Islet precursor cell (in vitro differentiated cells): ENCODE measurements at places on chromosomes 7 and 10.

DNA sequence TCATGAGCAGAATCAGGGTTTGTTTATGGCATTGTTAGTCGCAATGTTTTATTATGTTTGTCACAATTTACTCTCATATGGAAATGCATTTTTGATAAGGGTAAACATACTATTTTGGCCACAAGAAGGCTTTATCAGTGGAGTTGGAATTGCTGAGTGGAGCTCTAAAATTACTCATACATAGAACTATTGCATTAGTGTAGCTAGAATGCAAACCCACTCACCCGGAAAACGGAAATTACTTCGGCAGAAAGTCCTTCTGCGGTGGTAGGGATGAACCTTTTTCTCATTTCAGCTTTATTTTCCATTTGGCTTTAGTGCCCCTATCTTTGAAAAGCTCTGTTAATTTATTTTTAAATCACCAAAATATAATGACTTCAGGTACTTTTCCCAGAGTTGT lies 42.8 kb upstream of the NPY start:
- no peak for DNase-seq

GRCh38 chr10:3472287-3473051 lies 299.9 kb upstream of the PITRM1 start:
- DNase-seq, result no peak

- no peak for DNase-seq
Measured at GRCh38 chr7:80932536-80932935, 13.7 kb upstream of the SEMA3C start.

- no peak for DNase-seq
Measured at GRCh38 chr10:10128387-10128786, 889.3 kb upstream of the CELF2 start.

- no peak for DNase-seq
Measured at GRCh38 chr10:133199992-133200611, 29.9 kb upstream of the UTF1 start.

DNA sequence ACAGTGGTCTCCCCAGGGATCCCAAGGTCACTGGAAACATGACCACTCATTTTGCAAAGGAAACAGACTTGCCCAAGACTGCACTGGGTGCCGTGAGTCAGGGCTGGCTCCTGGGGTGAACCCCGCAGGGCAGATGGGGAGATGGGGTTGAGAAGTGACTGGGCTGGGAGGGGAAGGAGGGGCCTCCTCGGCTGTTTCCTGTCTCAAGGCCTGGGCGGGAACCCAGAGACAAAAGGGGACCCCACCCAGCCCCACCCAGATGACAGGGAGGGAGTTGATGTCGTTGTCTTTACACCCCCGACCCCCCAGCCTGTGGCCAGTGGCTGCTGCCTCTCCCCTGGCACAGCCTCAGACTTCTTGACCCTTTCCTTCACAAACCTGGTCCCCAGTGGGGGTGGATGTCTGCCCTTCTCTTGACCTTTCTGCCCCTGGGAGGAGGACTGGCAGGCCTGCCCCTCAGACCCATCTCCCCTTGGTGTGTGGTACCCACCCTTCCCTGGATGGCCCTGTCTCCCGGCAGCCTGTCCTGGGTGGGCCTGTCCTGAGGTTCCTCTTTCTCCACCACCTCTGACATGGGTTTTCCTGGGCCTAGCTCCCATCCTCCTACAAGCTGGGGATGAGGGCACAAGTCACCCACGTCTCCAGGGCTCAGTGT lies 1.4 kb downstream of the MYO1G start:
- DNase-seq, result no peak

DNA sequence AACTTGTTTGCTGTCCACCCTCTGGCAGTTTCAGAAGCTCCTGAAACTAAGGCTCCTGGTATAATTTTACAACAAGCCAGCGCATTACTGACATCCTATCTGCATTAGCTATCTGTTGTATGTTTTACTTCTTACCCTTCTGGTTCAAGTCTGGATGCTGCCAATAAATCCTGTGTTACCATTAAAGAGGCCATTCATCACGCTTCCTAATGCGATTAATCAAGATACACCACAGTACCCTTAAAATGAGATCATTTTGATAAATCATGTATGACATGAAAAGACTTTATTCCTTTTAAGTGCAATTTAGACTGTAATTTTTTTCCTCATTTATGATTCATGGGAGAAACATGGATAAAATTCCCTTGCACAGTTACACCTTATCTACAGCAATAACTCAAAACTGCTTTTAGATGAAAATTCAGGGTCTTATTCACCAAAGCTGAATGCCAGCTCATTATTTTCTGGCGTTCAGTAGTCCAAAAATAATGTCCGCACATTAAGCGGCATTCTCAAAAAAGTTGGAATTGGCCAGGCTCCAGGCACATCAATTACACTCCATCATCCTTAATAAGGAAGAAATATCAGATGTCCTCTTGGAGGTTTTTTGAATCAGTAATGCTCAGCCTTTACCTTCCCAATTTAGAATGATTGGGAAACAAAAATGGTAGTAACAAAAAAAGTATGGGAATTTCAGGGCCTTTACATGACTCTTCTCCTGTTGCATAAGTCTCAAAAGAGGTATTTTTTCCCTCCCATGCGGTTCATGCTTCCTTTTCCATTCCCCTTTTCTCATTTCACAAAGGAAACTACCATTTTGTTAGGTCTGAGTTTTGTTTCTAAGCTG lies 878.5 kb downstream of the LRMDA start:
- DNase-seq, result no peak

GRCh38 chr7:27344471-27344870 lies 101.9 kb downstream of the EVX1 start:
- DNase-seq, result no peak

DNA sequence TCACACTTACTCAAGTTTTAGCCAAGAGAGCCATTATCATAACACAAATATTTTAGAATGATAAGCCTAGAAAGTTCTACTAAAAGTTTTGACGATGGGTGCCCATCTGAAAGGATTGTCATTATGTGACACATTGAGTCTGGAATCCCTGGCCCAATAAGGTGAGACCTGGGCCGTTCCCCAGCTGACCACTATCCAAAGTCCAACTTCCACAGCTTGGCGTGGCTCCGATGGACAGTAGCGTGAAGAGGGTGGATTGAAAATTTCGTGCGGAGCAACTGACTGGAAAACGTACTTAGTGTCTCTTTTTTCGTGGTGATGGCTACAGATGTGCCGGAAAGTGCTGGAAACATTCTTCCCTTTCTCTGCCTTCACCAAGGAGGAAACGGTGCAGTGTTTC lies 439.0 kb upstream of the ZMIZ1 start:
- peak; percentile 17 for DNase-seq

- DNase-seq, result no peak
Measured at GRCh38 chr10:59872892-59873463, 33.4 kb downstream of the CCDC6 start.

GRCh38 chr10:102188298-102188940 lies 36.2 kb downstream of the NOLC1 start:
- no peak for DNase-seq

- DNase-seq, result no peak
Measured at GRCh38 chr10:133464582-133465031, 10.9 kb downstream of the SCART1 start.

DNA sequence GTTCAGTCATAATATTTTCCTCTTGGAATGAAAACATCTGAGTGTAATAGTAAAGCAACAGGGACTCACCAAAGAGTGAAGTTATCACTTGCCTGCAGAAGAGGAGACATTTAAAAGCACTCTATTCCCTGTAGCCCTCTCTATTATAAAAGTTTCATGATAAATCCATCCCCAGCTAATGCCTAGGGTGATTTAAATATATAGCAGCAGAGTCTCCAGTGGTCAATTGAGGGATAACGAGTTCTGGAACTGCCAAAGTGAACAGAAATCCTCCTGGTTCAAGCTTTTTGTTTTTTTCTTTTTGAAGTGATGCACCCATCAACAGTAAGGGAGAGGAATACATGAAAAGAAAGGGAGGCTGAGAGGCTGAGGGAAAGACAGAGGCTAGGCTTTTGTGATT lies 87.3 kb downstream of the EVX1 start:
- no peak for DNase-seq

- no peak for DNase-seq
Measured at GRCh38 chr10:35464825-35465456, 128.6 kb downstream of the CCNY start.

GRCh38 chr10:19014498-19014897 lies 34.1 kb upstream of the MALRD1 start:
- no peak for DNase-seq

GRCh38 chr7:99949645-99950228 lies 20.3 kb upstream of the GJC3 start:
- DNase-seq, result no peak

DNA sequence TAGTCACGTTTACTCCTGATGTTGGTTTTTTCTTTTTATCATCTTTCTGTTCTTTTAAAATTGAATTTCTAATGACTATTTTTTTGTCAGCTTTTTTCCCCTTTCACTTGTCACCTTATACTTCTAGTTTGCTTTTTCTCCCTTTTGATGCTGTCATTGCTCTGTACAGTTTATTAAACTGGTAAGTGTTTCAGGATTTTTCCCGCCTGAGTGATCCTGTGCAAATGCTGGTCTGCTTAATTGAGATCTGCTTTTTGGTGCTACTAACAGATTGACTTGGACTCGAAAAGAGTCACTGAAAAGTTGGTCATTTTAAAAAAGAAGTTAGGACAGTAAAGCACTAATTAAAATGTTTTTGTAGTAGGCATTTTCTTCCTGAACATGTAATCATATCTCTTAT lies 95.2 kb downstream of the PHTF2 start:
- no peak for DNase-seq

DNA sequence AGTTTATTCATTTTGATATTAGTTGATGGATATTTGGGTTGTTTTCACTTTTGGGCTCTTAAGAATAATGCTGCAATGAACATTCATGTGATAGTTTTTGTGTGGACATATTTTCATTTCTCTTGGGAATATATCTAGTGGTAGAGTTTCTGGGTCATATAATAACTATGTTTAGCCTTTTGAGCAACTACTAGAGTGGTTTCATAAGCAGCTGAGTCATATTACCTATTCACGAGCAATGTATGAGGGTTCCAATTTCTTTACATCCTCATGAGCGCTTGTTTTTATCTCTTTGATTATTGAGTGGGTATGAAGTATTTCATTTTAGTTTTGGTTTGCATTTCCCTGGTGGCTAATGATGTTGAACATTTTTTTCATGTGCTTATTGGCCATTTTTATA lies 182.6 kb downstream of the PON1 start:
- DNase-seq, result no peak

DNA sequence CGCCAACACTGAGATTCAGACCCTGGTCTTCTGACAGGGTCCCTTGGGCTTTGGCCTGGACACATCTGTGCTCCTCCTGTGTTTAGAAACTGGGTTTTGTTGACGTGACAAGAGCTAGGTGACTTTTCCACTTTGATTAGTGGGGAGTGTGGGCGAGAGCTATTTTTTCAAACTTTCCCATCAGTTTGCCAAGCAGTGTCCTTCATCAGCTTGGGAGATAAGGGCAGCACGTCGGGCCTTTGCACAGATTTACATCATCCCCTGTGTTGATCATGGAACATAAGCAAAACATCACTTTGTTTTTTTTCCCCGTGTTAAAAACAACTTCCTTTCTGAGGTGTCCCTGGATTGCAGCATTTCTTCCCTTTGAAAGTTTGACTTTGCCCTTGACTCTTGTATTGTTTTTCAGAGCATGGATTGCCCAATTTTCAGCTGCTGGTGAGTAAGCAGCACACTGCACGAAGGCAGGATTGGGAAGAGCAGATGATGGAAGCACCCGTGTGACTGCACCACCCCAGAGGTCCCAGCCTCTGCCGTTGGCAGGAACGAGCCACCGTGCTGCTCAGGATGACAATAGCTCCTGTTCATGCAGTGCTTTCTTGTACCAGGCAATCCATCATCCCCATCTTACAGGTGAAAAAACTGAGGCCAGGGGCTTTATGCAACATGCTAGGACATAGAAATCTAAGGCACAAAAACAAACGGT lies 6.4 kb upstream of the IGFBP1 start:
- DNase-seq, result no peak

DNA sequence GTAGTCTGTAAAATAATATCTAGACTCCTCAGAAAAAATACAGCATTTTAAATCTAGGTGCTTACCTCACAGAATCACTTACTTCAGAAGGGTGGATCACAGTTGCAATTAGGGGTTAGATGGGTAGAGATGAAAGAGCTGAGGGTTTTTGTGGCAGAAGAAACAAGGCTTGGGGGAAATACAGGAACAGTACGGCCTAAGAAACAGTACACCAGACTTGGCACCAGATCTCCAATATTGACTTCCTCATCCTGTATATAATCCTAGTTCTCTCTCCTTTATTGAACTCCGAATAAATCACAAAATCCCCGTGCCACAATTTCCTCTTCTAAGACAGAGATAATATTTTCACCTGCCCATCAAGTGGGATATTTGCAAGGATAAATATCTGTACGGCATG lies 14.3 kb downstream of the CEP41 start:
- DNase-seq, result no peak

- DNase-seq, result no peak
Measured at GRCh38 chr7:81573128-81573527, 196.7 kb downstream of the HGF start.

- DNase-seq, result no peak
Measured at GRCh38 chr7:74560086-74560719, 97.3 kb upstream of the GTF2I start.

GRCh38 chr10:125129076-125129458 lies 31.3 kb downstream of the CTBP2 start:
- no peak for DNase-seq

GRCh38 chr7:44960011-44960580 lies 18.7 kb downstream of the MYO1G start:
- DNase-seq, result peak; percentile 45

DNA sequence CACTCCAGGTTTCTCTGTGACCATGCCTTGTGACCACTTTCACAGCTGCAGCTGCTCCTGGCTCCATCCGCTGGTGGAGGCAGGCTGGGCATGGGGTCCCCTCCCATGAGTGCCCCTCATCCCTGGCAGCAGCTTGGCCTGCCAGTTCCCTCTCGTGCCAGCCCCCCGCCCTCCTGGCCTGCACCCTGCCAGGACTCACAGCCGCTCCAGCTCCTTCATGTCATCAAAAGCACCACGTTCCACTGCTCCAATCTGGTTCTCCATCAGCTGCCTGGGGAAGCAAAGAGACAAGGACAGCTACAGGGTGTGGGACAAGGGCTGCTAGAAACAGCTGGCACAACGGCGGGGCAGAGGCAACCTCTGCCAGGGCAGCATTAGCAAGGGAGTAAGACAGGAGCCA lies 22.6 kb downstream of the SLIT1 start:
- no peak for DNase-seq

GRCh38 chr7:112060625-112061024 lies 145.6 kb downstream of the DOCK4 start:
- DNase-seq, result no peak

DNA sequence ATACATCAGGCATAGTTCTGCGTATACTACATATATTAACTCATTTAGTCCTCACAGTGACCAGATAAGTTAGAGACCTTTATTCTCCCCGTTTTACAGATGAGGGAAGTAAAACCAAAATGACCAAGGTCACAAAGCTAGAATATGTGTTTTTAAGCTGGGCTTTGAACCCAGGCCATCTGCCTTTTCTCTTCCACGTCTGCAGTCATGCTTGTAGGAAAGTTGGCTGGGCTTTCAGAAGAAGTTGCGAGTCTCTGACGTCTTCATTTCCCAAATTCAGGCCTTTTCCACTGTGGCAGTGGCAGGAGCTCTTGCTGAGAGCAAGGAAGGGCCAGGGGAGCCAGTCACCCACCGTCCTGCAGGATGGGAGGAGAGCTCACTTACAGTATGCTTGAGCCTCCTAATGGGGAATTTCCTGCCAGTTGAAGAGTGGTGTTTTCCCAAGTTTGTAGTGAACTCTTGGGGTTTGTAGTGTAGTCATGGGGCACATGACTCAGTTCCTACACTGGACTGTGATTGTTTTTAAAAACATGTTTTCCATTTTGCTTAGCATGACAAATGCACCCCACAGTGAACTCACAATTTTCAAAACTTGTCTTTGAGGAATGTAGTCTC lies 34.2 kb downstream of the CYP17A1 start:
- DNase-seq, result peak; percentile 67
